ENCODE measurements at places on chromosomes 5 and 9.

DNA sequence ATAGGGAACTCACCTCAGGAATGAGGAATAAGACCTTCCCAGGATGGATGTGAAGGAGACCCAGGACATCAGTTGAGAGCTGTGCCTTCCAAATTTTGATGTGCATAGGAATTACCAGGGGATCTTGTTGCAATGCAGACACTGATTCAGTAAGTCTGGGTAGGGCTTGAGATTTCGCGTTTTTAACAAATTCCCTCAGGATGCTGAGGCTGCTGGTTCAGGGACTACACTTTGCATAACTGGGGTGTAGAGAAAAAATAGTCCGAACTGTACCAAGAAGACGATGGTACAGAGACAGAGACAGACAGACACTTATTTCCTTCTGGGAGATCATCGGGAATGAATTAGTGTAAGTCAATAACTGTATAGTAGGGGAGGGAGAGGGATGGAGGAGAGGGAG lies 82.3 kb upstream of the FREM1 start:
- DNase-seq: no peak

DNA sequence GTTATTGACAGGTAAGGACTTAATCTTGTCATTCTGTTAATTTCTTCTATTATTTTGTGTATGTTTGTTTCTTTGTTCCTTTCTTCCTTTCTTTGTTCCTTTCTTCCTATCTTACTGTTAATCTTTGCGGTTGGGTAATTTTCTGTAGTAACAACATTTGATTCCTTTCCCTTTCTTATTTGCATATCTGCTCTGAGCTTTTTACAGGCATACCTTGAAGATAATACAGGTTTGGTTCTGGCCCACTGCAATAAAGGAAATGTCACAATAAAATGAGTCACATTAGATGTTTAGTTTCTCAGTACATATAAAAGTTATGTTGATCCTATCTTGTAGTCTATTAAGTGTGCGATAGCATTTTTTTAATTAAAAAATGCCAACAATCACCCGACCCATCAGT lies 440.7 kb downstream of the NFIB start:
- DNase-seq: no peak

GRCh38 chr9:125650271-125650737 lies 56.7 kb downstream of the MAPKAP1 start:
- no peak for DNase-seq

DNA sequence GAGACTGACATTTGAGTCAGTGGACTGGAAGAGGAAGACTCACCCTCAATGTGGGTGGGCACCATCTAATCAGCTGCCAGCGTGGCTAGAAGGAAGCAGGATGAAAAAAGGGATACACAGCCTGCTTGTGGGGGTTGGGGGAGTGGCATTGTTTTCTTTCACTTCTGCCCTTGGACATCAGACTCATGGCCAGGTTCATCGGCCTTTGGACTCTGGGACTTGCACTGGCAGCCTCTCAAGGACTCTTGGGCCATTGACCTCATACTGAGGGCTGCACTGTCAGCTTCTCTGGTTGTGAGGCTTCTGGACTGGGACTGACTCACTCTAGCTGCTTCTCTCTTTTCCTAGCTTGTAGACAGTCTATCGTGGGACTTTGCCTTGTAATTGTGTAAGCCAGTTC lies 374.9 kb downstream of the TLE1 start:
- DNase-seq: no peak

DNA sequence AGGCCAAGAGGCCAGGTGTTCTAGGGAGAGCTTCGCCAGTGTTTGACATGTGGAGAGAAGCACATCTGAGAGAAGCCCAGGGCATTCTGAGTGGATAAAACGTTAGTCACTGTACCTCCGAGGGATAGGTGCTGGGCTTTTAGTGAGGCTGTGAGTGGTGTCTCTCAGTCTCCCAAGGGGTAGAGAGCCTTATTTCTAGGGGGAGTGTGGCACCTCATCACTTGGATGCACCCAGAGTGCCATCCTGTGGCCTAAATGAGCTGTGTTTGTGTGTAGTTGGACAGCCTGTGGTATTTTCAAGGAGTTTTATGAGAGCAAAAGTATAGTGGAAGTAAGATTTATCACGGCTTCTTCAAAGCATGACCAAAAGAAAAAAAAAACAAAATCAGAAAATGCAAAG lies 1046.9 kb upstream of the WWC1 start:
- DNase-seq: no peak

DNA sequence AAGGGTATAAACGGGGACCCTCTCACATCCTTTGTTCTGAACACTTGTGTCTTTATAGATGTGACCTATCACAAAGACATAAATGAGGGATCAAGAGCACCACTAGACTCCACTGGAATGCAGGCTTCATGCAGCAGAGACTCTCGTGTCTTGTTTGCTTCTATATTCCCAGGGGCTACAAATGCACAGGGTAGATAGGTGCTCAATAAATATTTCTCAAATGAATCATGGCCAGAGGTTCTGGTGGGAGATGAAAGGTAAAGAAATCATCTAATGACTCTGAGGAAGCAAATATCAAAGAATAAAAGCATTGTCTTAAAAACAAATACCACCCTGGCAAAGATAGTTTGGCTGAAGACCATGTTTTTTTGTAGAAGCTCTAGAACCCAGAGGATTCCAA lies 6.6 kb downstream of the SLC36A3 start:
- no peak for DNase-seq

DNA sequence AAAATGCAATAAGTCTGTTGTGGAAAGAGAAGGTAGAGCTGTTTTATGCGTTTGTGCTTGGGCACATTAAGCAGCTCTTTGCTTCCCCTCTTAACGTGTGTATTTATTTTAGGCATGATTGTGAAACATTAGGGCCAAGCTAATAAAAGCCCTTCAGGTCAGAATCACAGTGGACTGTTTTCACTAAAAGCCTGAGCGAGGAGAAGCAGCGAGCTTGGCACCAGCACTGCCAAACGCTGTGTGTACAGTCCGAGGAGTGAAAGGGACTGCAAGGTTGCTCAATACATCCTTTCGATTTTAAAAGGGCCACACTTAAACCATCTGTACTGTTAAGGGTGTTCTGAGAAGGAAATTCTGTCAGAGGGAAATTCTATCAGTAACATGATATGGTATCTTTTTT lies 107.2 kb upstream of the CKMT2 start:
- DNase-seq: no peak

DNA sequence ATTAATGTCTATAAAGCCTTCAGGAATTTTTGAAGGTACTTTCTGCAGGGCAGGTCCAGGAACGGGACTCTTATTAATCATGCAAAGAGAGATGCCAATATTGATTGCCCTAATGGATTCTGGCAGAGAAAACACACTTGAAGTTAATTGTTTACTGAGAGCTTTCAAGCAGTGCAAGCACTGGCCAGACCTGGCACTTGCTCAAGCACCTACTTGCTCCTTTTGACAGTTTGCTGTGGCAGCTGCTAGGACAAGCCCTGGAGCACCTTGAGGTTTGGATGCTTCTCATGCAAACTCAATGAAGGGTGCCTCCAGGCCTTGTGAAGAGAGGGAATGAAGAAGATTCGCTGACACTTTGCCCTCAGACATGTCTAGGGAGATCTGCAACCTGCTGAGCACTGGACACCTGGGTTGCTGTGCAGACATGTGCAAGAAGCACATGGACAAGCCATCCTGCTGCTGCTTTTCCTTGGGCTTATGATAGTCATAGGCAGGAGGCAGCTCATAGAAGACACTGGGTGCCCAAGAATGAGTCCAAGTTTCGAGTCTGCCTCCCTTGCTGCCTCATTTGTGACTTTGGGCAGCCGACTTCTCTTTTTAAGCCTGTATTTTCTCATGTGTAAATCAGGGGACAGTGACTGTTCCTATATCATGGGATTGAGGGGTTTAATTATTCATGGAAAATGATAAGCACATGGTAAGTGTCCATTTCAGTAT lies 88.8 kb upstream of the EQTN start:
- no peak for DNase-seq

GRCh38 chr5:34866989-34867471 lies 28.1 kb downstream of the TTC23L start:
- DNase-seq: no peak

DNA sequence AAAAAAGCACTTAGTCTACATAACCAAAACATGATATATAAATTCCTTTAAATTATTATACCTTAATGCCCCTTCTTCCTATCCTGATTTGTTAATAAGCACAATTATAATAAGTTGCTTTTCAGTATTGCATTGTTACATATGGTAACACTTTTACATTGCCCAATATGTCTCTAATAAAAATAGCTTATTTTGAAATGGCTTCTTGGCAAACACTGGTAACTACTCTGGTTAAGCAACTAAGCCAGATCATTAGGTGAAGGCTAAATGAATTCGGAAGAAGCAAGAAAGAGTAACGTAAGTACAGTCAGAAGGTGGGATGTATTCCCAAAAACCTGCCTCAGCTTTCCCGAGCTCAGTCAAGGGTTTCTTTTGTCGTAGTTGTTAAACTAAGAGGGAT lies 85.3 kb downstream of the TTC39B start:
- DNase-seq: no peak

GRCh38 chr9:92949266-92949982 lies 2.1 kb downstream of the FGD3 start:
- DNase-seq: no peak

DNA sequence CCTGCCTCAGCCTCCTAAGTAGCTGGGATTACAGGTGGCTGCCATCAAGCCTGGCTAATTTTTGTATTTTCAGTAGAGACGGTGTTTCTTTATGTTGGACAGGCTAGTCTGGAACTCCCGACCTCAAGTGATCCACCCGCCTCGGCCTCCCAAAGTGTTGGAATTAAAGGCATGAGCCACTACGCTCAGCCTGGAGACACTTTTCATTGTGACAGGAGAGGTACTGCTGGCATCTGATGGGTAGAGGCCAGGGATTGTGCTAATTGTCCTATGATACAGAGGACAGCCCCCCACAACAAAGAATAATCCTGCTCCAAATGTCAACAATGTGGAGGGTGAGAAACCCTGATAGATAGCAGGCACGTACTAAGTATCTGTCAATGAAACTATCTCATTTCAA lies 91.3 kb upstream of the SLC25A48 start:
- DNase-seq: no peak

DNA sequence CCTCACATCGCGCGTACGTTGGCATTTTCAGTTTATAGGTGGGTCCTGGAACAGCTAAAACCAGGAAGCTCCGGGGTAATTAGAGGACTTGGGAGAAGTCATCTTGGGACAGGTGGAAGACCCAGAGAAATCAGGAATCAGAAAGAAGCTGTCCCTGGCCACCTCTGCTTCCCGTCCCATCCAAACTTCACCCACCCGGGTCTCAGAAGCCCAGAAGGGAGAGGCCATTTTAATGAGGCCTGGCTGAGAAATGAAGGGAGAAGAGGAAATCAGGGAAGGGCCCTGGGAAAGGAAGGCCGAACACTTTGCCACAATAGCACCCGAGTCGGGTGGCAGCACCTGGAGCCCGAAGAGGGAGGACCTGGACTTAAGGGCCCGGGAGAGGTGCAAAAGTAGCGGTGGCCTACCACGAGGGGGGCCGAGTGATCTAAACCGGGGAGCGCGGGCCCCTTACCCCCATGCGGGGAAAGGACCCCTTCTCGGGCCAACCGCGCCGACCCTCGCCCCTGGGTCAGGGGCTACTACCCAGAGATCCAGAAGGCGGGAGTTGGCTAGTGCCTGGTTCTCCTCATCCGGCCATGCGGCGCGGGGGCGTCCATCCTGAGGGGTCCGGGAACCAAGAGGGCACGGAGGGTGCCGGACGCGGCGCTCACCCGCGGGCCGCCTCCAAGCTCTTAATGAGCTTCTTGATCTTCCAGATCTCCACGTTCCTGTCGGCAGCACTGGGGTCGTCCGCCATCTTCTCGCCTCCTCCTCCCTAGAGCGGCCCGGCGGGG lies 668 bp downstream of the ETF1 start:
- DNase-seq: peak; percentile 76

GRCh38 chr9:2116073-2116472 lies 100.9 kb downstream of the SMARCA2 start:
- no peak for DNase-seq

DNA sequence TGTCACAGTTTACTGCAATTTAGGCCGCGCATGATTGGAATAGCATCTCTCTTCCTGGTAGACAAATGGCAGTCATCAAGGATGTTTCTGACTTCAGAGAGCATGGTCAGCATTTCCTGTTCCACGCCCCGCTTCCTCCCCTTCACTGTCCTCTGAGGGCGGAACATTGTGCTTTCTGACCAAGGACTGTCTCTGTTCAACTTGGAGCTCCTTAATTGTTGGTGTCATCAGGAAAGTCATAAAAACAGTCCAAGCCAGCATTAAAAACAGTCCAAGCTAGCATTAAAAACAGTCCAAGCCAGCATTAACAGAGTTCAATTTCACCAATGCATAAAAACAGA lies 301.3 kb upstream of the IRX4 start:
- DNase-seq: no peak

GRCh38 chr5:35058374-35058788 lies 10.6 kb upstream of the AGXT2 start:
- no peak for DNase-seq

- DNase-seq: peak; percentile 89
Measured at GRCh38 chr5:172443441-172444109, 10.8 kb downstream of the SH3PXD2B start.

GRCh38 chr9:33263131-33264002 lies 1.1 kb downstream of the BAG1 start:
- DNase-seq: no peak

GRCh38 chr5:84014966-84015365 lies 294.3 kb upstream of the HAPLN1 start:
- no peak for DNase-seq

GRCh38 chr5:112059579-112060135 lies 302.7 kb upstream of the NREP start:
- no peak for DNase-seq

GRCh38 chr5:53779541-53779981 lies 219.1 kb downstream of the NDUFS4 start:
- no peak for DNase-seq

DNA sequence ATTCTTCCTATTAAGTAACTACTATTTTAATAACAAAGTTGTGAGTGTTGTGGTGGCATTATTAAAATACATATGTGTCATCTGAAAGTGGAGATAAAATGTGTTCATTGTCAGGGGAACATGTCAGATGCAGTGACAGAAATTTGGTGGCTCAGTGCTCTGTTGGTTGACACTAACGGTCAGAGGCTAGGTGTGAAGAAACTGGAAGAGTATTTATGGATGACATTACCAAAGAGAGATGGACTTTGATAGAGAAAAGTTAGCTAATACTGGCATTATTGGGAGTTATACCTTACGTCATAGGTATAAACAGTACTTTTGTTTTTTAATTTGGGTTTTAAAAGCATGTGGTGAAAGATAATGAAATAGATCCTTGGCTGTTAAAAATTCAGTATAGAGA lies 33.7 kb downstream of the PAM start:
- no peak for DNase-seq

GRCh38 chr5:123527190-123527589 lies 15.2 kb downstream of the CSNK1G3 start:
- DNase-seq: no peak

DNA sequence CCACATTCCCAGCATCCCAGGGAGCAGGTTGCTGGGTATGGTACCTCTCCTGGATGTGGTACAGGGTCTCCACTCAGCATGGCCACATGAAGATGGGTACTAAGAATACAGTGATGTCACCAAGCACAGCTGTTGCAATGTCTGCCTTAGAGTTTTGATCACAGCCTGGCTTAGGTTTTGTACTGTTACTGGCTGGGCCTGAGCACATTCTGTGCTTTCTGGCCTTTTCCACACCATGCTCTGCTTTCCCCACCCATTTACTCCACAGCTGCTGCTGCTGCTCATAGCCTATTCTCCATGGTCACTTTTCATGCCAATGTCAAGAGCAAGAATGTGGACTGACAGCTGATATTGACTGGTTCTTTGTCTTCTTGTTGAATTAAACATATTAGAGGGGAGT lies 481.9 kb downstream of the ARHGEF28 start:
- DNase-seq: no peak

Measured in cardiac septum (tissue), 1 donor.